NCI-H446 treated with DMSO at 0.1 percent for 48 hours (cell line): ENCODE measurements at places on chromosomes 16 and 17.
A peak's percentile ranks its signal among the peaks of the same experiment; 100 is the strongest.

DNA sequence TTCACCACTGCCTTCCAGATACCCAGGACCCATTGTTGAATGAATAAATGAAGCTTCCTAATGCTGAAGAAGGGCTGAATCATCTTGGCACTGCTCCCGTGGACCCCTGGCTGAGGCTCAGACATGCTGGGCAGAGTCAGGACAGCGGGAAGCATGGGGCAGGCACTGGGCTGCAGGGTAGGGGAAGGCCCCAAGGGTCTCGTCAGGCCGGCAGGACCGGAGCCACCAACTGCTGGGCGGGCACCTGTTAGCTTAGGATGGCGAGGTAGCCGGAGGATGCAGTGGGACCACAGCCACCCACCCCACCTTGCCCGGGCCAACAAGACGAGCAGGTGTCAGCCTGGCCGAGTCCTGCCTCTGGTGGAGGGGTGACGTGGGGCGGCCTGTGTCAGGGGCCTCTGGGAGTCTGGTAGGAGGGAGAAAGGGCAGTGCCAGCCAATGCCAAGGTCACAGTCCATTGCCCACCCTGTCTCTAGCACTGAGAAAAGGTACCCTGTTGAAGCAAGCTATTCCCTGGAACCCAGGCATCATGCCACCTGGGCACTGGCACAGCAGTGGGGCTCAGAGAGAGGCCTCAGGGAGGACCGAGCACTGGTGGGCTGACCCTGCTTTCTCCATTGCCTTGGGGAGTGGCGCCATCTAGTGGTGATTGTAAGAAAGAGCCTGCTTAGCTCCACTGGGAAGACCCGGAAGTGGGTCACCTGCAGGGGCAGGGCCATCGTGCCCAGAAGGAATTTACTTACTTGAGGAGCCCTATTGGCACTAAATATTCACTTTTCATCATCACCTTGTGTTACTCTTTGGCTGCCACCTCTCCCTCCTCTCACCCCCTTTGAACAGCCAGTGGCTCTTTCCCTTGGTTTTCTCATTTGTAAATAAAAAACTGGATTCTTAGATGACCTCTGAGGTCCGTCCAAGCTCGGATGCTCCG lies 3.0 kb upstream of the DLX3 start:
- peak; percentile 61 for DNase-seq

DNA sequence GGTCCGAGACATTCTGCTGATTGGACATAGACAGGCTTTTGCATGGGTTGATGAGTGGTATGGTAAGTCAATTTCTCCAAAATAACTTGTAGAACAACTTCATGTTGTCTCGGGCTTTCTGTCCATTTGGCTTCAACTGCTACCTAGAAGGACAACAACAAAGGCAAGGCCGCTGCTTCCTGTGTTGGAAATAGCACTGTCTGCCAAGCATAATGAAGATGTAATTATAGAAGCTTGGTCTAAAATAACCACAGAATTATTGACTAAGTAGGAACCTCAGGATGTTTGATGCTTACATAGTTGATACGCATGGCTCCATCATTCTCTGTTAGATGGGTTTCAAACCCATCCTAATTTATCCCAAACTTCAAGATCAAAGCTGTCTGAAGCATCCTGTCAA lies 42.3 kb upstream of the NOL11 start:
- DNase-seq, result no peak

DNA sequence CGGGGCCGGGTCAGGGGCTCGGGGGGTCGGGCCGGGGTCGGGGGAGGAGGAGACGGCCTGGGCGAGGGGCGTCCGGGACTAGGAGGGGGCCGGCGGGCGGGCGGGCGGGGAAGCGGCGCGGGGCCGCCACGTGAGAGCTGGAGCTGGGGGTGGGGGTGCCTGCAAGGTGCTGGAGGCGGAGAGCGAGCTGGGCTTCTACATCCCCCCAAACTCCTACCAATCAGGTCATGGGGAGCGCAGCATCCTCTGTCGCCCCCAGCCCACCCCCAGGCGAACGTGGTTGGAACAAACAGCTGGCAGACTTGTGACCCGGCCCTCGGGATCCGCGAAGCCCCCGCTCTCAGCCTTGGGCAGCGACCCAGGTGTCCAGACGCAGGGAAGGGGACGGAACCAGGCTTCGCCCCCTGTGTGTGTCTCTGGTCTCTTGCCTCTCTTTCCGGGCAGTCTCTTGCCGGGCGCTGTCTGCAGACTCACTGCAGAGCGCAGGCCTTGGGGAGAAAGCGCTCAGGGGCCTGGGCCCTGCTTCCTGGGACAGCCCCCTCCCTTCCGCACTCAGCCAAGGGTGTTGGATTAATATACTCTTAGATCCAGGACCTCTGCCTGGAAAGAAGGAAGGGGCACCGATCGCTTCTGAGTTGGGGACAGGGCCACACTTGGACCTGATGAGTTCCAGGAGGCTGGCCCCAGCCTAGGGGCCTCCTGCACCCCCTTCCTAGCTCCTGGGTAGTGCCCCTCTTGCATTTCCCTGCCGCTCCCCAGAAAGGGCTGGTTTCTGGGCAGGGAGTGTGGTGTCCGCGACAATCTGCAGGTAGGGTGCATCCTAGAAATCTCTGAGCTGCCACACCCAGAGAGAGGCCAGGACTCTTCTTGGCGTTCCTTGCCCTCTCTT lies 722 bp downstream of the RASL10B start:
- DNase-seq, result no peak

- no peak for DNase-seq
These were observed 27.1 kb downstream of the HOXB1 start for GRCh38 chr17:48503747-48504146.

DNA sequence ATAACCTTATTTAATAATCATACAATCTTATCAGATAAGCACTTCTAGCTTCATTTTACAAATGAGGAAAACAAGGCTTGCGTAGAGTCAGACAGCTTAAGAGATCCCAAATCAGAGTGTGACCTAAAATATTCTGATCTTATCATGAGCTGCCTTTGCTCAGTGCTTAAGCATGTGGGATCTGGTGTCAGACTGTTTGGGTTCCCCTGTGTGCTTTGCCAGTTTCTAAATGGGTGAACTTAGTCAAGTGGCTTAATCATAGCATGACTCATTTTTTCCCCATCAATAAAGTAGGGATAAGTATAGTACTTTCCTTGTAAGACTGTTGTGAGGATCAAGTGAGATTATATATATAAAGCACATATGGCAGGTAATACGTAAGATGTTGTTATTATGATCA lies 612.6 kb upstream of the C16orf82 start:
- DNase-seq, result no peak

GRCh38 chr17:49090878-49091594 lies 41.5 kb upstream of the B4GALNT2 start:
- no peak for DNase-seq

DNA sequence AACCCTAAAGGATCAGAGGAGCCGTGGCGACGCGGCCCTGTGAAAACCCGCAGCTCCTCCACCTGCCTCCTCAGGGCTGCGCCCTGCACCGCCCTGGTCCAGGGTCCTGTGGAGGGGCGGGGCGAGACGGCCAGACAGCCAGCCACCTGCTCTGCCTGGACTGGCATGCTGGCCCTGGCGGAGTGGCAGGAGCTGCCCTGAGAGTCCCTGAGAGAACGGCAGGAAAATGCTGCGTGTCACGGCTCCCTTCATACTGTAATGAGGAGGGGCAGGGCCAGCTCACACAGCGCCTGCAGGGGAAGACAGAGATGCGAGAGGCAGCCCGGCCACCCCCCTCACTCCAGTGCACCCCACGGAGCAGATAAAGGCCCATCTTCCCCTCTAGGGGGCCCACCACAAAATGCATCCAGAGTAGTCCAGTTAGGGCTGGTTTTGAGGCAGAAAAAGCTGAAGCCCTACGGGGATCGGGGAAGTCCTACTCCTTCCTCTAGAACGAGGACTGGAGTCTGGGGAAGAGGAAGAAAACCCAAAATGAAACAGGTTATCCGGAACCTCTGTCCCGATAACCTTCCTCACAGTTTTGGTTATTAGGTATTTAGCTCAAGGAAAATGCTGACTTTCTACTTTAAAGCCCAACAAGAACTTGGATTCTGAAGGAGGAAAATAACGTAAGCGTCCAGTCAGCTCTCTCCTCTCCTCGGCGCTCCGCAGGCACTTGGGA lies 97.6 kb upstream of the DNAH17 start:
- no peak for DNase-seq

DNA sequence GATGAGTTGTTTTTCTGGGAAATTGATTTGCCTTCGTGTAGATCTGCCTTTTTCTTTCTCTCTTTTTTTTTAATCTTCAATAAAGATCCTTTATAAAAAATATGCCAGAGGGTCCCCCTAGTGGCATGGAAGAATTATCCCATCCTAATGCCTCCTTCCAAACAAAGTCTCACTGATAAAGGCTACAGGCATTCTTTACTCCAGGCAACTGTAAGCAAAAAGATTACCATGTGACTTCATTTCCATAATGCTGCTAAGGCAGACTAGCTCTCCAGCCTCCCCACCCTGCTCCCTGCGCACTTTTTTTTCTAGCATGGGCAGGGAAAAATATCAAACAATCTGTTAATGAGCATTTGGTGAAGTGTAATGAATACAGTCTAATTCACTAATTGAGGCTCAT lies 220.2 kb upstream of the CDH8 start:
- no peak for DNase-seq

- no peak for DNase-seq
These were observed at the start of gene MMP28 for GRCh38 chr17:35795007-35795870. MMP28 (minus strand) TSS chr17:35795641; CDS start chr17:35795377, 264 bp downstream.

- DNase-seq, result no peak
These were observed 9.1 kb downstream of the TOM1L1 start for GRCh38 chr17:54909766-54910165.

GRCh38 chr16:89949121-89949742 lies 677 bp downstream of the DEF8 start:
- no peak for DNase-seq

DNA sequence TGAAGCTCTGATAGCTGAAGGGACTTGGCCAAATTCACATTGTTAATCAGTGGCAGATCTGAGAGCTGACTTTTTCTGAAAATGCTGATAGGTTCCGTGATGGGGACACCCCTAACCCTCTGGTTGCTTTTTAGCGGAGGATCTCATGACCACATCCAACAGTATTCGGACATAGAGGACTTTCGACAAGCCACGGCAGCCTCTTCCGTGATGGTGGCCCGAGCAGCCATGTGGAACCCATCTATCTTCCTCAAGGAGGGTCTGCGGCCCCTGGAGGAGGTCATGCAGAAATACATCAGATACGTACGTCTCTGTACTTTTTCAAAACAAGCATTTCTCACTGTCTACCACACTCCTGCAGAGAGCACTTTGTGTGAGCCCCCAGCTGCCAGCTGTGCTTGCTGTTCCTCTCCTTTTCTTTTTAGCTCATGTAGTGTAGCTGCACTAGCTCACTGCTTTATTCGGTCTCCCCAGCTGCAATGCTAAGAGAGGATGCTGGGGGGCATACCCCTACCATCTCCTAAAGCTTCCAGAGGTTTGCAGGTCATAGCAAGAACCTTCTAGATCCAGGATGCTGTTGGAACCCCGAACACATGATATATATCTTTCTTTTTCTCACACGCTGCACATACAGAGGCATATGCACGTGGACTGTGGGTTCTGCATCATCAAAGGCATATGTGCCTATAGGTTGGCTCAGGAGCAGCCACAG lies 14.2 kb upstream of the NFATC3 start:
- no peak for DNase-seq

DNA sequence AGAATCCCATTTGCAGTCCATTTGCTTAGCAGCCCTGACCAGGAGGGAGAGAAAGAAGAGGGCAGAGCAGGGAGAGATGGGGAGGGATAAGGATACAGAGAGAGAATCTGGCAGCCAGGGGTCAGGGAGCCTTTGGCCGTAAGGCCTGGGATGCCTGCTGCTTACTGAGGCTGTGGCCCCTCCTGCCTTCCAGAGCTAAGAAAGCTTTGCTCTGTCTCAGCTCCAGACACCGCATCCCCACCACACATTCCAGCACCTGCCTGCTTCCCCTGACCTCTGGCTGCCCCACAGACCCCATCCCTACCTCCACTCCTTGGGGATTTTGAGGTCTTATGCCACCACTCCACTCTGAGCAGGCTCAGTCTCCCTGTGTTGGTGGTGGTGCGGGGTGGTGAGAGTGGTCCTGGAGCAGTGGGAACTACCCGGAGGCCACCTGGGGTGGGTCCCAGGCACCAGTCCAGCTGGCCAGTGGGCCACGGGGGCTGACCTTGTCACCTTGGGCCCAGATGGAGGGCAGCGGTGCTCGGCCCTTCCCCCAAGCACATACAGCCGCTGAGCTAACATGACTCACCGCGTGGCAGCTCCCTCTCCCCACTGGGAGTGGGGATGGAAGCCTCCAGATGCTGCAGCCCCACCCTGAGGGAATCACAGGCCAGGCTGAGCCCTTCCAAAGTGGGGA lies 58.3 kb downstream of the RAI1 start:
- no peak for DNase-seq

DNA sequence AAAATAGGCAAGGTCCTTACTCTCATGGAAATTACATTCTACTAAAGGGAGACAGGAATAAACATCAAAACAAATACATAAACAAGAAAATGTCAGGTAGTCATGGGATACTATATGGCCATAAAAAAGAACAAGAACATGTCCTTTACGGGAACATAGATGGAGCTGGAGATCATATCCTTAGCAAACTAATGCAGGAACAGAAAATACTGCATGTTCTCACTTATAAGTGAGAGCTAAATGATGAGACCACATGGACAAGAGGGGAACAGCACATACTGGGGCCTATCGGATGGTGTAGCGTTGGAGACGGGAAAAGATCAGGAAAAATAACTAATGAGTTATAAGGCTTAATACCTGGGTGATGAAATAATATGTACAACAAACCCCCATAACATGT lies 69.1 kb downstream of the BRIP1 start:
- DNase-seq, result no peak

DNA sequence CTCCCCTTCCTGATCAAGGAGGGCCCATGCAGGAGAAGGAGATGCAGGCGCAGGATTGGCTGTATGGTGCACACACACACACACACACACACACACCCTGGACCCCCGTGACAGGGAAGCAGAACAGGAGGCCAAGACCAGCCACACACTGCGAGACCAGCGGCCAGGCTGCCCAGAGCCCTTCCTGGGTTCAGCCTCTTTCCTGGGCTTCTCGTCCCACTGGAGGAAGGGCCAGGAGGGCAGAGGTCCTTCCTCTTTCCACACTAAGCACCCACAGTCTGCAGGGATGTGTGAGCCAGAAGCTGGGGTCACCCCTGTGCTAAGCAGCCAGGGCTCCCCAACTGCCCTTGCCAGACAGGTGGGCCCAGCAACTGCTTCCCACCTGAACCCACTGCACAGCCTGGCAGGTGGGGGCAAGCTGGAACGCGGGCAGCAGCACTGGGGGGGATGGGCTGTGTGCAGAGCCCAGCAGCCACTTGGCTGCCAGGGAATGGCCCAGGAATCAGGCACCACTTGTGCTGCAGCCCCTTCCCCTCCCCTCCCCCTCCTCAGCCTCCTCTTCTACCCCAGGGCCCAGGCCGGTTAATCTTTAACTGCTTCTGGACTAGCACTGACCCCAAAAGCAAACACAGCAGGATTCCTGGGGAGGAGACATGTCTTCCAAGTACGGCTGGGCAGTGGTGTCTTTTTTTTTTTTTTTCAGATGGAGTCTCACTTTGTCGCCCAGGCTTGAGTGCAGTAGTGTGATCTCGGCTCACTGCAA lies 44.6 kb upstream of the SLC38A10 start:
- no peak for DNase-seq

GRCh38 chr17:68273722-68274121 lies 17.2 kb downstream of the SLC16A6 start:
- no peak for DNase-seq
